ENCODE measurements at places on chromosomes 3 and 15.

DNA sequence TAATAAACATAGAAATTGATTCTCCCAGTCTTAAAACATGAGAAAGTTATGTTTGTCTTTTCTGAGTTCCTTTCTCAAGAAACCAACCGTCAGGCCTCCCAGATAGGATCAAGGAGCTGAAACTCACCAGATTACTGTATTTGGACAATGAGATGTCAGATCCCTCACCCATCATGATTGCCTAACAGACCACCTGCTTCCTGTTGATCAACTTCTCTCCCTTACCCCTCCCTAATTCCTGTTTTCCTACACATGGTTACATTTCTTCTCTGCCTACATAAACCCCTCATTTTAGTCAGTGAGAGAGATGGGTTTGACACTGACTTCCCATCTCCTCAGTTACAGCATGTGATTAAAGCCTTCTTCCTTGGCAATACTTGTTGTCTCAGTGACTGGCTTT, 917.5 kb downstream of the FHIT start:
- DNase-seq = no peak

DNA sequence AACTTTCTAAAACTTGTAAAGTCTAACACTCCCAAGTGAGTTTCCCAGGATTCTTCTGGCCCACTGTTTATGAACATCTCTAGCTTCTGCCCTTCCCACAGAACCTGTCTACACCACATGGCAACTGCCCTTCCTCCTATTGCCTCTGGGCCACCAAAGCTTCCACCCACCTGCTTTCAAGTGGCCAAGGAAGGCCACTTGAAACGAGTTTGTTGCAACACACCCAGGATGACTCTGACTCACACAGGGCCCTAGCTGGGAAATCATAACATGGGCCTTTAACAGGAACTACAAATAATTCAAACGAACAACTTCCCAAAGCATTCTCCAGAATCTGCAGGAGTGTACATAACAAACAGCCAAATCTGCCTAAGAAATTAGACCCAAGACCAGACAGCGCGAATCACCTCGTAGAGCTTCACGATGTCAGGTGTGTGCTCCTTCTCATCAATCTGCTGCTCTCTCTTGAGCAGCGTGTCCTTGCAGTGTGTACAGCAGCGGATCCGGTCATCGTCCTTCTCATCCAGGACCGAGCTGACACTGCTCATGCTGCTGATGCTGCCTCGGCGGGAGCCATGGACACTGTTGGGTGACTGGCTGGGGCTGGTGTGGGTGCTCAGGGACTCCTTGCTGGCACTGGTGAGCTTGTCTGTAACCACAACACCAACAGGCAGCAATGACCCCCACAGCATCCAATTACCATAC, 16.8 kb downstream of the RBSN start:
- no peak for DNase-seq

DNA sequence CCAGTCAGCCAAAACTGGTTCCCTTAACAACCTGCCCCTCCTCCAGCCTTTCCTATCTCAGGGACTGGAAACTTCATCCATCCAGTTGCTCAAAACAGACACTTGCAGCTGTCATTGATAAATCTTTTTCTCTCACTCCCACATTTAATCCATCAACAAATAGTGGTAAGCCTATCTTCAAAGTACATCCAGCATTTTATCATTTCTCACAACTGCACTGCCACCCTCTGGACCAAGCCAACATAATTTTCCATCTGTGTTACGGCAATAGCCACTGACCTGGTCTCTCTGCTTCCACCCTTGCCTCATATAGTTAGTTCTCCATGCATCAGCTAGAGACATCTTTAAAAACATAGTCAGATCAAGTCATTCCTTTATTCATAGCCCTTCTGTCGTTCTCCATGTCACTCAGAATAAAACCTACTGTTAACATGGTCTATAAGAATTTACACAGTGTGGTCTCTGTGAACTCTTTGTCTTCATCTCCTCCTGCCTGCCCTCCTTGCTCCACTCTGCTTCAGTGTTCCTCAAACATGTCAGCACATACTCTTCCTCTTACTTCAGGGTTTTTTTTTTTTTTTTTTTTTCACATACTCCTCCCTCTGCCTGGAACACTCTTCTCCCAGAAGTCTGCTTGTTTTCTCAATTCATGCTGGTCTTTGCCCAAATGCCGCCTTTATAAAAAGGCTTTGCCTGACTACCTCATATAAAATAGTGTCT, 102.5 kb upstream of the COL6A5 start:
- no peak for DNase-seq

DNA sequence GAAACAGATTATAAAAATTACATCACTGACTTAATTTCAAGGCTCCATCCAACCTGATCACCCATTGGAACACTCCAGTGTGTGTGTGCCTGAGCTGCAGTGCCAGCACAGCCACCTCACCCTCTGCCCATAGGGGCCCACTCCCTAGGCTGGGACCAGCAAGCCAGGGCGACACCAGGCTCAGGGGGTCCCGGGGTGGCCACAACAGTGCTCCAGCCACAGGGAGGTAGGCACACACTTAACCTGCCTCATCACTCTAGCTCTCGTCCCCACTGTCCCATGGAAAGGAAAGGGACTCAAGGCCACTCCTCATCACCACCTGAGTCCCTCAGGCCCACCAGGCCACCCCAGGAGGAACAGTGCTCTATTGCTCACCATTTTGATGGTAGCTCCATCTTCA, 24.9 kb downstream of the ZXDC start:
- no peak for DNase-seq

- no peak for DNase-seq
Observed at GRCh38 chr3:128864351-128864811, 15.0 kb upstream of the ACAD9 start.

DNA sequence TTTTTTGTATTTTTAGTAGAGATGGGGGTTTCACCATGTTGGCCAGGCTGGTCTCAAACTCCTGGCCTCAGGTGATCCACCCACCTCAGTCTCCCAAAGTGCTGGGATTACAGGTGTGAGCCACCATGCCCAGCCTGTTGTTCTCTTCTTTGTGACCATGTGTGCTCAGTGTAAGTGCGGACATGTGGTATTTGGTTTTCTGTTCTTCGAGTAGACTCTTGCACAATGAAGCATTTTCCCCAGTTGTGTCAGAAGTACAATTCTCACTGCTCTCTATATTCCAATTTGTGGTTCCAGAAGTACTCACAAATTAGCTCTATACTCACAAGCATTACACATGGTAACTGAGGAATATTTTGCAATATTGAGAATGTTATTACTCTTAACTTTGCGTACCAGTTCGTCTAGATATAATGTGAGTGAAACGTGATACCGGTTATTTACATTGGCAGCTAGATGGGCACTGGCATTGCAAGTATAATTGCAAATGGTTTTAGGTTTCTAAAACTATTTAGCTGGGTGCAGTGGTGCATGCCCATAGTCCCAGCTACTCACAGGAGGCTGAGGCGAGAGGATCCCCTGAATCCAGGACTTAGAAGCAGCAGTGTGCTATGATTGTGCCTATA, 34.2 kb upstream of the MTMR14 start:
- DNase-seq = no peak

DNA sequence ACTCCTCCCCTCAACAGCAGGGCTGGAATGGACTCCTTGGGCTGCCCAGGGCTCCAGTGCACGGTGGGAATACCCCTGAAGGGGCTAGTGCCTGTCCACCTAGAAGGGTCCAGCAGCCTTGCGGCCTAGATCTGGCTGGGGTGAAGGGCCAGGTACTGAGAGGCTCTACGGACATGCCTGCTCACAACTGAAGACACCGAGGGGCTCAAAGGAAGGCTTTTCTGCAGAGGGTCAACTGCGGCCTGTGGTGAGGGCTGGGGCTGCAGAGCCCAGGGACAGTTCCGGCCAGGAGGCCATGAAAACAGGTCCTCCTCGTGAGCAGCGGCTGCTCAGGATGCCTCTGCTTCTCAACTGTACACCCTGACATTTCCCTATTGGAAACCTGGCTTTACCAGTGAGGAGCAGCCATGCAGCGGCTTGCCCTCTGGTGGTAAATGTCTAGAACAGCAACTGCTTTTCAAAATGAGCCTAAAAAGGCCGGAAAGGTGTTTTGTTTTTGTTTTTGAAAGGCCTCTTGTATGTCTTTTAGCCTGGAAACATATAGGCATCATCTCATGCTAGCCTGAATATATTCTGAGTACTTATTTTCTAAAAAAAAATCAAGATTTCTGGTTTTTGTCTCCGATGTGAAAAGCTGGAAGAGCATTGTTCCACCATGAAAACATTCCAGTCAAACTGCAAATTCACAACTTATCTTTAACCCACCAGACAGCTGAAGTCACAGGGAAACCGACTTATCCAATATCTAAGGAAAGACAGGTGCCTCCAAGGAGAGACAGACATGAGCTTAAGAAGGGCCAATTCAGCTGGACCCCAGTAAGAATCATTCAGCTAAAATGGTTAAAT, 163.4 kb downstream of the KLF13 start:
- peak; percentile 44 for DNase-seq

Measured in stimulated activated CD4-positive, alpha-beta T cell treated with anti-CD3 and anti-CD28 coated beads, Interleukin-1b, Interleukin-23, amount 100 ng/mL, for 48 hours (primary cell).